ENCODE measurements at places on chromosomes 3 and 15. TPM values are rescaled to one million over a fixed set of nuclear protein-coding genes. Genes with fewer than 3 reads are reported as not detected.

GHSR gene
- not detected for total RNA-seq

CLEC3B gene
- total RNA-seq = not detected

KLHL24 gene
- 5.8 TPM for total RNA-seq

XIRP1 gene
- total RNA-seq = 0.40 TPM

TNFSF10 gene
- 2.9 TPM for total RNA-seq

SATB1 gene
- total RNA-seq = 0.72 TPM

C3orf49 gene
- not detected for total RNA-seq

CYP1A2 gene
- not detected for total RNA-seq

UBE2E2 gene
- total RNA-seq = 38.2 TPM

CTXN2 gene
- total RNA-seq = not detected

KBTBD13 gene
- not detected for total RNA-seq

GPR149 gene
- total RNA-seq = not detected

MASP1 gene
- 0.05 TPM for total RNA-seq

GRIP2 gene
- not detected for total RNA-seq

PTX3 gene
- total RNA-seq = not detected

OIP5 gene
- 19.0 TPM for total RNA-seq

TM4SF18 gene
- not detected for total RNA-seq

CD200R1 gene
- total RNA-seq = 0.90 TPM

PRR23B gene
- total RNA-seq = not detected

RBPMS2 gene
- total RNA-seq = 0.66 TPM

PPARG gene
- total RNA-seq = 0.16 TPM

MYRIP gene
- total RNA-seq = 0.08 TPM

CCR3 gene
- 0.66 TPM for total RNA-seq

All from GM12878 (cell line).